ENCODE measurements at places on chromosomes 3 and 15. TPM values are rescaled to one million over a fixed set of nuclear protein-coding genes. Genes with fewer than 3 reads are reported as not detected.

GRCh38 chr3:141738891-141739363 lies 829 bp downstream of the RNF7 start:
- no peak for DNase-seq

- DNase-seq: no peak
These were observed 38.0 kb downstream of the ACAN start for GRCh38 chr15:88841236-88841635.

- no peak for DNase-seq
These were observed 38.8 kb downstream of the DNAJC13 start for GRCh38 chr3:132456136-132456535.

GRCh38 chr15:61315471-61315870 lies 86.4 kb upstream of the RORA start:
- no peak for DNase-seq

DNA sequence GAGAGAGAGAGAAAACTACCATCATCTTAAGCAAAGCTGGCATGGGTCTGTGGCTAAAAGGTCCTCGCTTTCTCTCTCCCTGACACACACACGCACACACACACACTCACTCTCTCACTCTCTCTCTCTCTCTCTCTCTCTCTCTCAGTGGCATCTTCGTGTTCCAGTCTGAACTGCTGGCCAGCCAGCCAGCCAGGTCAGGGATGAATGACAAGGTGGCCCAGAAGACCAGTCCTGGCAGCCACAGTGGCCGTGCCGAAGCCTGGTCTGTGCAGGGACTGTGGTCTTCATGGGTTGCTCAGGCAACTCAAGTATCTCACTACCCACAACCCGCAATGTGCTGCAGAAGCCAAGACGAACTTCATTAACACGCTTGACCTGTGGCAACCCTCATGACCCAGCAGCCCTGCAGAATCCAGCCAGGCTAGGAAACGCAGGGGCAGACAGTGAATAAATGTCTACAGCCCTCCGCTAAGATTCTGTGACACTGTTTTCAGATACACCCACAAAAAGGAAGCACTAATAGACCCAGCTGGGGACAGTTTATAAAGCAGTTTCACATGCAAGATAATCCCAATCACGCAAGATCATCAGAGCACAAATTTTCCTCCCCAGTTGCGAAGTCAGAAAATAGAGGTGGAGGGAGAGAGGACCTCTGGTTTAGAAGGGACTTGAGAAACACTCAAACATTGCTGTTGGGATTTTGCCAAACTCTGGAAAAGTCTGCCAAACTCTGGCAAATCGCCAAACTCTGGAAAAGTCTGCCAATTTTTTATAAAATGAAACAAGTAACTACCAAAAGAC lies 66.4 kb downstream of the XXYLT1 start:
- DNase-seq: no peak

The CORO2B gene
- 2.8 TPM for total RNA-seq

All from HCT116 (cell line).